ENCODE measurements at places on chromosomes 16 and 17. TPM values are rescaled to one million over a fixed set of nuclear protein-coding genes. Genes with fewer than 3 reads are reported as not detected.

GRCh38 chr16:68772030-68772681 is 35.1 kb downstream of the CDH1 start:
- DNase-seq = no peak

DNA sequence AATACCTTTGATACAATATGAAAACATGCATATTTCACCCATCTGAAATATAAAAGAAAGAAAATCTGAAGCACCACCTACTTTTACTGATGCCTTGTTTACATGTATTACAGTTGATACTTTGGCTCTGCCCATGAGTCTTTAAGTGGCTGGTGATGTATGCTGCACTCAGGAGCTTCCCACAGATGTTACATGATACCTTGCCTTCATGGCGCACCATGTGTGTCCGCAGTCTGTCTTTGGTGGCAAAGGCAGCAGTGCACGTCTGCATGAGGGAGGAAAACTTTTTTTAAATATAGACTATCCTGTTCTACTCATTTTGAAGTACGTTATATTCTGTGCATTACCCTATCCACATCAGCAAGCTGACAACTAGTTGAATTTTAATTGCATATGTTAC is 7.5 kb downstream of the VEZF1 start:
- DNase-seq = no peak

- DNase-seq = no peak
Measured at GRCh38 chr17:75373280-75373679, 32.2 kb downstream of the GRB2 start.

The PLD6 gene
- 4.0 TPM for total RNA-seq

The TRAF7 gene
- total RNA-seq = 32.5 TPM

The NPW gene
- not detected for total RNA-seq
